Renal pelvis (tissue), 12 donors: ENCODE measurements at places on chromosomes 2 and 18.

DNA sequence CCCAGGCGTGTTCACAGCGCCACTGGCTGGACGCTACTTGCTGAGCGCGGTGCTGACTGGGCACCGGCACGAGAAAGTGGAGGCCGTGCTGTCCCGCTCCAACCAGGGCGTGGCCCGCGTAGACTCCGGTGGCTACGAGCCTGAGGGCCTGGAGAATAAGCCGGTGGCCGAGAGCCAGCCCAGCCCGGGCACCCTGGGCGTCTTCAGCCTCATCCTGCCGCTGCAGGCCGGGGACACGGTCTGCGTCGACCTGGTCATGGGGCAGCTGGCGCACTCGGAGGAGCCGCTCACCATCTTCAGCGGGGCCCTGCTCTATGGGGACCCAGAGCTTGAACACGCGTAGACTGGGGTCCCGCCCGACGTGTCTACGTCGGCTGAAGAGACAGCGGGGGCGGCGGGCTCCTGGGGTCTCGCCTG is 891 bp upstream of the KHK start:
- no peak for DNase-seq

DNA sequence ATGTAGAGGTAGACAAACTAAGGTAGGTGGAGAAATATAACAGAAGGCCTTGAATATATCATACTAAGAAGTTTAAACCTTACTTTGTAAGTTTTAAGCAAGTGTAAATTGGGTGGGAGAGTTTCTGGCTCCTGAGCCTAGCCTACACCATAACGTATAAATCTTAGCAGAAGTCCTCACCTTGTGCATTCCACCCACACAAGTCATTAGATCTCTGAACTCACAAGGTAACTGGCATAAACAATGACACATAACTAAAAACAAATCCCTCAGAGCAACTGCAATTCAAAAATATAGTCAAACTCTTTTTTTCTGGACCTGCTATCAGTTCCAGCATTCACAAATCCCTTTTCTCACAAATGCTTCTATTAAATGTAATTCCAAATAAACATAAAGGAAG is 9.4 kb downstream of the REV1 start:
- no peak for DNase-seq

DNA sequence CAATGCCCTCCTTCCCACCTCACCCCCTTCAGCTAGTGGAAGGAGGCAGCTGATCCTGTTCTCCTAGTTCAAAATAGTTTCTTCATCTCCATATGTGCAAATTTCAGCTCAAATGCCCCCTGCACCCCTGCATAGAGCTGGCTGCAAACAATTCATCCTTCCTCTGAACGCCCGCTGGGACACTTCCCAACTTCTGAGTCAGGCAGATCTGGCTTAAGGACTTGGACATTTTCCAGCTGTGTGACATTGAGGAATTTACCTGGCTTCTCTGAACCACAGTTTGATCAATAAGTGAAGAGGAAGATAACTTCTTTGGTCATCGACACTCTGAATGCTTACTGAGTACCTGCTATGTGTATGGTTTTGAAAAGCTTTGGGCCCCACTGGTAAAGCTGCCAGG is 23.5 kb downstream of the PTGR3 start:
- no peak for DNase-seq

DNA sequence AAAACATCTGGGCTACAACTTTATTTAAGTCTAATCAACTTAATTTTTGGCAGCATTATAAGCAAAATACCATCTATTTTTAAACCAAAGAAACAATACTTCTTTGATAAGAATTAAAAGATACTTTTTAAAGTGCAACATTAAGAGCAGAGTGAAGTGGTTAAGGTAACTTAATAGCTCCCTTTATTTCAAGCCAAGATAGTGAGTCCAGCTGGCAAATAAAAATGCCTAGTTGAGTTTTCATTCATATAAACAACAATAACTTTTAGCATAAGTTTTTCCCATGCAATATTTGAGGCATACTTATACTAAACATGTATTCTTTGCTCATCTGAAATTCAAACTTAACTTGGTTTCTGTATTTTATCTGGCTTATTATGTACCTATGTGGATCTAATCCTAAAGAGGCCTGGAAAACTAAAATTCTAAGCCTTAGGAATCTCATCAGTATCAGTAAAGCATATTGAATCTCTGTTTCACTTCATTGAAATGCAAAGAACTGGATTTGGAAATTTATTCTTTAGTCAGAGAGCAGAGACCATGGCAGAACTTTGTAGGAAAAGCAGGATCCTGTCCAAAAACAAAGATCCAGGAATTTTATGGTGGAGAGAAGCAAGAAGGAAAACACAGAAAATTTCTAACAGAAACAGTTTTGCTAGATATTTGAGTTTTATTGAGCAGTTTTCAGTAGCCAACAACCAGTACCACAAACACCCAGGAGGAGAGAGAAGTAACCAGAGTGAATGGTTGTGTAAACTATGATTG is 95.9 kb downstream of the COL3A1 start:
- DNase-seq, result no peak

DNA sequence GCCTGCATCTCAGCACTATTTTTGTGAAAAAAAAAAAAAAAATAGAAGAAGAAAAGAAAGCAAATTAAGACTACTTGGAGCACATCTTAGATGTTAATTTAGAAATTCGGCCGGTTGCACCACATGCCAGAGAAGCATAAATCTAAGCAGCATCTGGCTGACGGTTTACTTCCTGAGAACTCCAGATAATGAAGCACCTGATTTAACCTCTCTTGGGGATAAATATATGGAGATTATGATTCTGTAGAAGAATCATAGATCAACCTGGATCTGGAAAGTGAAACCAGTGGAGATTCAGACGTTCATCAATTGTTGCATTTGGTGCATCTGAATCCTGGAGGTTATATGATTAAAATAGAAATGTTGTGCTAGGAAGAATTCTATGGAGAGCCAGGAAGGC is 102.1 kb upstream of the SH3BP4 start:
- no peak for DNase-seq

DNA sequence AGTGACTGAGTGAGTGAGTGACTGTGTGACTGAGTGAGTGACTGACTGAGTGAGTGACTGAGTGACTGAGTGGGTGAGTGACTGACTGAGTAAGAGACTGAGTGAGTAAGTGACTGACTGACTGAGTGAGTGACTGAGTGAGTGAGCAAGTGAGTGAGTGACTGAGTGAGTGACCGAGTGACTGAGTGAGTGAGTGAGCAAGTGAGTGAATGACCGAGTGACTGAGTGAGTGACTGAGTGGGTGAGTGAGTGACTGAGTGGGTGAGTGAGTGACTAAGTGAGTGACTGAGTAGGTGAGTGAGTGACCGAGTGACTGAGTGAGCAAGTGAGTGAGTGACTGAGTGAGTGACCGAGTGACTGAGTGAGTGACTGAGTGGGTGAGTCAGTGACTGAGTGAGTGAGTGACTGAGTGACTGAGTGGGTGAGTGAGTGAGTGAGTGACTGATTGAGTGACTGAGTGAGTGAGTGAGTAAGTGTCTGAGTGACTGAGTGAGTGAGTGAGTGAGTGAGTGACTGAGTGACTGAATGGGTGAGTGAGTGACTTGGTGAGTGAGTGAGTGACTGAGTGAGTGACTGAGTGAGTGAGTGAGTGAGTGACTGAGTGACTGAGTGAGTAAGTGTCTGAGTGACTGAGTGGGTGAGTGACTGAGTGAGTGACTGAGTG is 13.3 kb downstream of the MAL start:
- no peak for DNase-seq

DNA sequence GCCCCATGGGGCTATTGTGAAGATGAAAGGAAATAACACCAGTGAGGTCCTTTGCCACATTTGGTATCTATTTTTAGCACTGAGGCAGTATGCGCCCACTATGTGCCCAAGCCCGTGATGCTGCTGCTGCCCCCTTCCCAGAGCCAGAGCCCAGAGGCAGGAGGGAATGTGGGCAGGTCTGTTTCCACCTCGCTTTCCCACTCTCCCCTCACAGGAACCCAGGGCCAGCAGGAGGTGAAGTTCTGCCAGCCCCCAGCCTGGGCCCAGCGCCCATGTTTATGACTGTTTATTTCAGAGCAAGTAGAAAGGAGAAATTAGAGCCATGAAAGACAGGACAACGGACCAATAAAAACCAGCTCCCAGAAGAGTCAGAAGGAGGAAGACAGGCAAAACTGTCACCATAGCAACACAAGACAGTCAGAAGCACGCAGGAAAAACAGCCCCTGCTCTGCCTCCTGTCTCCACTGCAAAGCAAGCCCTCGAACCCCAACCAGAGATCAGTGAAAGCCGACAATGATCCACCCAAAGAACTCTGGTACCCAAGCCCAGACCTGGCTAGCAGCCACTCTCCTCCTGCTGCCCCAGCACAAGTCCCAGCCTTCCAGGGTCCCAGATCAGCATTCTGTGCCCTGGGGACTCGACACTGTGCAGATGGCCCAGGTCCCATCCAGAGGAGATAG is 1.4 kb downstream of the CYRIA start:
- DNase-seq, result peak; percentile 71

DNA sequence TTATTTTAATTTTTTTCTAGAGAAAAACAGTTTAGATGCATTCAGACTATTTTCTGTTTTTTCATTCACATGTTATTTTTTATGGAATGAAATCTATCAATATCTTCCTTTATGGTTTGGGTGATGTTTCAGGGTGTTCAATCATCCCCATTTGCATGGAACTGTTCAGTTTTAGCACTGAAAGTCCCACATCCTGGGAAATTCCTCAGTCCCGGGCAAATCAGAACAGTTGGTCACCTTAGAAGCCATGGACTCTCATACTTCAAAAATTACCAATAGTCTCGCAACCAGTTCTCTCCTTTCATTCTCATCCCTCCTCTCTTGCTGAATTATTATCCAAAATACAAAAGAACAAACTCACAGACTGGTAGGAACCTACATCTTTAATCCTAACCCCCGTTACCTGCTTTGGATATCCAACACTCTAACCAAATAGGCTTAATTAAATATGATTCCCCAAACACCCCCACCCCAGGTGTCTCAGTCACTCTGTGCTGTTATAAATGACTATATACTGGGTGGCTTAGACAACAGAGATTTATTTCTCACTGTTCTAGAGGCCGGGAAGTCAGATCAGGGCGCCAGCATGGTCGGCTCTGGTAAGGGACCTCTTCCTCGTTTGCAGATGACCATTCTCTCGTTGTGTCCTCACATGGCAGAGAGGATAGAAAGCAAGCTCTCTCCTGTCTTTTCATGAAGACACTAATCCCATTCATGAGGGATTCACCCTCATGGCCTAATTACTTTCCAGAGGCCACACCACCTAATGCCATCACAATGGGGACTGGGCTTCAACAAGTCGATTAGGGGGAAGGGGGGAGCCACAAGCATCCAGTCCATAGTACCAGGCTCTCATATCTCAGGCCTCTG is 57.7 kb upstream of the SLC1A4 start:
- no peak for DNase-seq

- no peak for DNase-seq
Observed at GRCh38 chr2:209642146-209642820, 129.3 kb upstream of the UNC80 start.

DNA sequence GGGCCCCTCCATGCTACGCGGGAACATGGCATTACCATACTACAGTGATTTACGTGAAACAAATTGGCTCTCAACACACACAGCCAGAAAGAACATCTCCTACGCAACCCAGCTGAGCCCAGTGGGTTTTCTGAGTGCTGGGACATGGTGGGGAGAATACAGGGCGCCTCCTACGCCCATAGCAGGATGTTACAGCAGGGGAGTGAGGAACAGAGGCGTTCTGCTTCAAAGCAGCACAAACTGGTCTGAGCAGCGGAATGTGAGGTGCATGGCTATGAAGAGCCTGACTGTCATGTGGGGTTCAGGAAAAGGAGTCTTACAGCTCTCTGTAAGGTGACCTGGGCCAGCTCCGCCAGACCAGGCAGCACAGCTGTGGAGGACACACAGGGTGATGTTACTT is 108.6 kb upstream of the REV1 start:
- peak; percentile 41 for DNase-seq

- DNase-seq, result no peak
Observed at GRCh38 chr2:161165266-161165665, 5.0 kb downstream of the TANK start.

DNA sequence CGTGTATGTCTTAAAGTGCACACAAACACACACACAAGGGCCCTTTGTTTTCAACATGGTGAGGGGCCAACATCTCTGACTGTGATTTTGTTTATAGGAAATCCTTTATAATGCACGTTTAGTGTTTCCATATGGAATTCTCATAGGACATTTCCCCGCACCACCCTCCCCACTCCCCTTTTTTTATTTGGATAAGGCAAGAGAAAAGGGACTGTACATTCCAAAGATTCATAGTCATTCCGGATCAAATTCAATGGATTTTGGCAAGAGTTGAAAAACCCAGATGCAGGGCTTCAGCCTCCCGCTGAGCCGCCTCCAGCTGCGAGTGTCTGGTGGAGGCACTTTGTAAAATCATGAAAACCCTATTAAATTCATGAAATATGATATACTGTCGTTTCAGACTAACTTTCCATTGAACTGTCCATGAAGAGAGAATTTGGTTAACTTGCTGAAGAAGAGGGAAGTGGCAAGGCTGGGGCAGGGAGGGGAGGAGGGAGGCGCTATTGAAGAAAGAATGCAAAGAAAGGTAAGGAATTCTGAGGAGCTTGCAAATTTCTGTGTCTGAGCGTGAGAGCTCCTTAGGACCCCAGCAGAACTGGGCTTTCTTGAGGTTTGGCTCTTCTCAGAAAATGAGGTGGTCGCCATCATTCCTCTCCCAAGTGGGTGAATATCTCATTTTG is 25.8 kb upstream of the SLC14A2 start:
- DNase-seq, result peak; percentile 86

- no peak for DNase-seq
Observed at GRCh38 chr18:3350566-3351527, 88.9 kb downstream of the MYL12B start.

- no peak for DNase-seq
Observed at GRCh38 chr2:201248288-201248844, 12.0 kb upstream of the CASP8 start.

GRCh38 chr2:144854596-144854995 is 334.7 kb upstream of the ZEB2 start:
- no peak for DNase-seq

DNA sequence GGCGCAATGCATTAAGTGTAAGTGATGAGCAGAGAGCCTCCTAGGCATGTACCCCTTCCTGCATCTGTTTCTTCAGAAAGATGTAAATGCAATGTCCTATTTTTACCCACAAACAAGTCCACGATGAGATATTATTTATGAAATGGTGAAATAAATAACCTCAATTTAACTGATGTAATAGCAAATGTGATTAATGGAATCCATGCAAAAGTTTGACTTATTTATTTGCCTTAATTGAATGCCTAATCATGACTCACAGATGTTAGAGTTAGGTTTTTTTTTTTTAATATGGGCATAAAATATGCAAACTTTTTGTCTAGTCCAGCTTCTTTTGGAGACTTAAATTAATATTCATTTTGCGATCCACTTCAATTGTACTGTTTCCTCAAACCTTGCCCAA is 67.7 kb upstream of the ITGA4 start:
- DNase-seq, result no peak

- DNase-seq, result no peak
Observed at GRCh38 chr2:38512211-38512610, 90.5 kb downstream of the HNRNPLL start.

- DNase-seq, result no peak
Observed at GRCh38 chr2:139031722-139032121, 251.5 kb upstream of the NXPH2 start.

DNA sequence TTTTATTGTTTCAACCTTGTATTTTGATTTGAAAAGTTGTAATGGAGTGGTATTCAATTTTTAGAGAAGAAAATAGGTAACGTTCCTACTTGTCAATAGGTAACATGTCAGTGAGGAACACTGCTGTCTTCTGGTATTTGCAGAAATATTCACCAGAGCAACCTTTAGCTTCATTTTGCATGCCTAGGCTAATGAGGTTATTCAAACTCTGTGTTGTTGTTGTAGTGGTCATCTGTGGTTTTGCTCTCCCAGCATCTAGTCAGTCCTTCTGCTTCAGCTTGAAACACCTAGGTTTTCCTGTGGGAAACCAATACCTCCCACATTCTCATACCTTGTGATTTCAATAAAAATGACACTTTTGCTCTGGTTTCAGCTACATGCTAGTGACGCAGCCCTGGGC is 98.4 kb downstream of the LYPD6 start:
- no peak for DNase-seq
